ENCODE measurements at places on chromosomes 12 and 14.
A peak's percentile ranks its signal among the peaks of the same experiment; 100 is the strongest.

DNA sequence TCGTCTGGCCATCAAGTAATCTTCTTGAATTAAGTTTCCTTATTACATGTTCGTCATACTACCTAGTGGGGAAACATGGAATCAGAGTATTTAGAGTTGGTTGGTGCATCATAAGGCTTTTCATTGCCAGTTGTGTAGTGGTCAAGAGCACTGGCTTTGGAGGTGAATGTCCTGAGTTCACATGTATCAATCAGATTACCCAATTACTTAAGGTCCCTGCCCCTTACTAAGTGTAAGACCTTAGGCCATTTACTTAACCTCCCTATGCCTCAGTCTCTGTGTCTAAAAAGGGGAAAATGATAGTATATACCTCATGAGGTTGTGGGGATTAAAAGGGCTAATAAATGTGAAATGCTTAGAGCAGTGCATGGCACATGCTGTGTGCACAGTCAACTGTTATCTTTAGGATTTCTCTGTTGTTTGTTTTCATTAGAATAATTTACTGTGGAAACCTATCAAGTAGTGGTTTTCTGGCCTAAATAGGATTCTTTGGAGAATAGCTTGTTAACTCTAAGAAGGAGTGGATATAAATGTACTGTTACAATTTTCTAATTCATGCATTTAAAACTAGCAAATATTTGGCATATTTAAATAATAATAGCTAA is 27.0 kb downstream of the MSRB3 start:
- no peak for DNase-seq

GRCh38 chr12:57868851-57869268 is 22.3 kb upstream of the CTDSP2 start:
- DNase-seq, result peak; percentile 97

- DNase-seq, result no peak
Measured at GRCh38 chr12:126668961-126669360, 1598.0 kb upstream of the TMEM132C start.

DNA sequence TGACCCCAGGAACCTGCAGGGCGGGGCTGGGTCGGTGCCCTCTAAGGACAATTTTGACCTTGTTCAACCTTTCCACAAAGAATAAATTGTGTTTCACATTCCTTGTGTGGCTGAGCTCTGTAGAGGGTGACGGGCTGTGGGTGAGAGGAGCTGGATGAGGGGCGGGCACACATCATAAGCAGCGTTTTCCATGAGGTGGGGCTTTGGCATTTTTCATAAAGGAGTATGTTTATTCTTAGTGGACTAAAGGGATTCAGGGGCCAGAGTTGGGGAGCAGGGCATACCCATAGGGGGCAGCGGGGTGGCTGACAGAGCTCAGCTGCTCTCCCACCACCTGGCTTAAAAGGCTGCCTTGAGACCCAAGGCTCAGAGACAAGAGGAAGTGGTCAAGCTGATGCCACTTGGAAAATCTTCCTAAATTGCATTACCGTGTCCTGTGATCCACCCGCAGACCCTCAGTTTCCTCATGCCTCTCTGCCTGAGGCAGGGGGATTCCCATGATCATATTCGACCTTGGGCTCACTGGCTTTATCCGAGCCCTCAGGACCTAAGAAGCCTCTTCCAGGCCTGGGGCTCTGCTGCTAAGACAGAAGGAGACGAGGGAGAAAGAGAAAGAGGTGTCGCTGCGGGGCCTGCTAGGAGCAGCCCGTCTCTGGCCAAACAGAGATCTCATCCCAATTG is 11.4 kb downstream of the MMP14 start:
- DNase-seq, result no peak

GRCh38 chr14:105899071-105899641 is 372.8 kb downstream of the TMEM121 start:
- no peak for DNase-seq

DNA sequence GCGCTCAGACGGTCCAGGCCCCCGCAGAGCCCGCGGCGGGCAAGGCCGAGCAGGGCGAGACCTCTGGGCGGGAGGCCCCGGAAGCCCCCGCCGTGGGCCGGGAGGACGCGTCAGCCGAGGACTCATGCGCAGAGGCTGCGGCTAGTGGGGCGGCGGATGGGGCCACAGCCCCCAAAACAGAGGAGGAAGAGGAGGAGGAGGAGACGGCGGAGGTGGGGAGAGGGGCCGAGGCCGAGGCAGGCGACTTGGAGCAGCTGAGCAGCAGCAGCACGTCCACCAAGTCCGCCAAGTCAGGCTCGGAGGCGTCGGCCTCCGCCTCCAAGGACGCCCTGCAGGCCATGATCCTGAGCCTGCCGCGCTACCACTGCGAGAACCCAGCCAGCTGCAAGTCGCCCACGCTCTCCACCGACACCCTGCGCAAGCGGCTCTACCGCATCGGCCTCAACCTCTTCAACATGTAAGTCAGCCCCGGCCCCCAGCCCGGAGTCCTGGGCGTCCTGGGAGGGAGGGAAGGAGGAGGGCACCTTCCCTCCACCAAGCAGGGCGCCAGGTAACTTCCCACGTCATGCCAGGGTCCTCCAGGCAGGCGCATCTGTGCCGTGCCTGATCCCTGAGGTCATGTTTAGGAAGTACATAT is 72.4 kb downstream of the IQSEC3 start:
- no peak for DNase-seq

DNA sequence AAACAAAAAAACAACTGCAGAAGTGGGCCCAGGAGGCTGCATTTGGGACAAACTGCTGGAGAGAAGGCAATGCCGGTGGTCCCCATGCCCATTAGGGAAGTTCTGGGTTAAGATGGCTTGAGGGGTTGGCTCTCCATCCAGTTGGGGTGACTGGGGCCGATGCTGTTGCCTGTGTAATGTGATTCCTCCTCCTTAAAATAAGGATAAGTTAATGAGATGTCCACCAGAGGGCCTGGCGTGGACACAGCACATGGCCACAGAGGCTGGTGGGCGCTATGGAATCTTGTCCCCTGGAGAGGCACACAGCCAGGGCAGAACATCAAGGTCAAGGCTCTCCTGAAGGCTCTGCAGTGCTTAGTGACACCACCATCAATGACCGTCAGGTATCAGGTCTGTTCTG is 1.0 kb upstream of the TESC start:
- DNase-seq, result no peak

DNA sequence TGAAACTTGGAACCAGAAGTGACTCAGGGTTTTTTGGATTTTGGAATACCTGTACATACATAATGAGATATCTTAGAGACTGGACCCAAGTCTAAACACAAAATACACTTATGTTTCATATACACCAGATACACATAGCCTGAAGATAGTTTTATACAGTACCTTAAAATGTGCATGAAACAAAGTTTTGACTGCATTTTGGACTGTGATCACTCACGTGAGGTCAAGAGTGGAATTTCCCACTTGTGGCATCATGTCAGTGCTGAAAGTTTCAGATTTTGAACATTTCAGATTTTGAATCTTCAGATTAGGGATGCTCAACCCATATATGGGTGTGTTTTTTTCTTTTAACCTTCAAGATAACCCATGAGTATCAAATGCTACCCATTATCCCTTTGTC is 6.6 kb downstream of the SBNO1 start:
- no peak for DNase-seq

- DNase-seq, result no peak
Measured at GRCh38 chr12:89880690-89881350, 172.2 kb upstream of the ATP2B1 start.

GRCh38 chr12:51823875-51824565 is 24.5 kb downstream of the FIGNL2 start:
- DNase-seq, result peak; percentile 56

Data from NCI-H2171 (cell line).